ENCODE measurements at places on chromosomes 5 and 9.

DNA sequence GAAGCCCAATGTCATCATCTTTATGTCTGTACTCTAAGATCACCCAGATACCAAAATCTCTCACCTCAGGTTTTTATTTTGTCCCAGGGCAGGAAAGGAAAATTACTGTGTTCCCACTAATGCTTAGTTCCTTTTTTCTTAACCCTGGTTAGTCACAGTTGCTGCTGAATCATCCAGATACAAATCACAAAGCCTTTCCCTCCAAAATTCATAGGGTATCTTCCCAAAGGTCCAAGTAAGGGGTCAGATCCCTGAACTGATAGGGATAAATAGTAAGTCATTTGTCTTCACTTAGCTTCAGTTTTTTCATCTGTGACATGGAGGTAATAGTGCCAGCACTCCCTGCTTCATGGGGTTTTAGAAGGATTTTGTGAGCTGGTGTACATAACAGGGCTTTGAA is 2.2 kb downstream of the PLCXD3 start:
- DNase-seq, result no peak

DNA sequence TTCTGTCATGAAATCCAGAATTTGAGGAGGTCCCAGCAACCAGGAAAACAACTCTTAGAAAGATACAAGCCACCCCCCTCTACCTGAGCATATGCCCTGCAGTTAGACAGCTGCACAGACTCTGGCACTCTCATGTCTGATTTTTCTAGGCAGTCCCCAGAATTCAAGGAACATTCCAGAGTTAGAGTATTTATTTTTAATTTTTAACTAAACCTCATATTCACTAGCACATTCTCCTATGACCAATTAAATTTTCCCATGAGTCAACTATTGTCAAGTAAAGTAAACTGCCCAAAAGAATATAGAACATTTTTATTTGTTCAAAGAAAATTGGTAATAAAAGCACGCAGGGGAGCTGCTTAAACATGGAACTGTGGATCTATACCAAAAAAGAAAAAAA is 490.5 kb upstream of the SEMA6A start:
- DNase-seq, result no peak

- DNase-seq, result no peak
Observed at GRCh38 chr5:43563321-43563720, 6.4 kb upstream of the PAIP1 start.

- DNase-seq, result no peak
Observed at GRCh38 chr5:146785065-146785464, 93.5 kb downstream of the PPP2R2B start.

GRCh38 chr9:89885156-89885555 is 280.3 kb downstream of the GADD45G start:
- DNase-seq, result no peak

GRCh38 chr9:20242510-20243189 is 379.6 kb downstream of the MLLT3 start:
- DNase-seq, result peak; percentile 18

DNA sequence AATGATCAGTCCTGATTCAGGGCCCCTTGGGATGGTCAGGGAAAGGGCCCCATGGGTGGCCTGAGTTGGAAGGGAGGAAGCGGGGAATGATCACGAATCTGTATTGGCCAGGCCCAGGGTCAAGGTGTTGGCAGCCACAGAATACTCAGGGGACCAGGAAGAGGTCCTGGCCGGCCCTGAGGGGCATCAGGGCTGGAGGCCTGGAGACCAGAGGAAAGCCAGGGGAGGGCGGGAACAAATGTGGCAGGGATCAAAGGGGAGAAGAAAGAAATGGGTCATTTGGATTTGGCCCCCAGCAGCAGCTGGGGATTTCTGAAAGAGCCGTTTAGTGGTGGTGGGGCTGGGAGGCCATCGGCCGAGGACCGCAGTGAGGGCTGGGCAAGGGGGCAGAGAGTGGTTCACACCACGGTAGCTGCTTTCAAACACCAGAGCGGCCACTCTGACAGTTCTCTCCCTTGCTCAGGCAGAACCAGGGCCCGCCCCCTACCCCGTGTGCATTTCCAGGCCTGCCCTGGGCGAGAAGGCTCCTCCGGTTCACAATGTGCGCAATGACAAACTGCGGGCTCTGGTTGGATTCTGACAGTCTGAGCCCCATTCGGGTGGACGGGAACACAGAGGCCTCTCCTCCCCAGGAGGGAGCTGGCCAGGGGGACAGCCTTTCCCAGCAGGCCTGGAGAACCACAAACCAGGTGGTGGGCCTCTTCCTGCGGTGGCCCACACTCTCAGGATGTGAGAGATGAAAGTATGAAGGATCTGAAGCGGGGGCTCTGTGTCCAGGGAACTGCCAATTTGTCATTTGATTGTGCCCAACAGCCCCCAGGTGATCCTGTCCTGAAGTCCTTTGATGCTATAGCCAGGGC is 220.3 kb upstream of the IER5L start:
- DNase-seq, result no peak

DNA sequence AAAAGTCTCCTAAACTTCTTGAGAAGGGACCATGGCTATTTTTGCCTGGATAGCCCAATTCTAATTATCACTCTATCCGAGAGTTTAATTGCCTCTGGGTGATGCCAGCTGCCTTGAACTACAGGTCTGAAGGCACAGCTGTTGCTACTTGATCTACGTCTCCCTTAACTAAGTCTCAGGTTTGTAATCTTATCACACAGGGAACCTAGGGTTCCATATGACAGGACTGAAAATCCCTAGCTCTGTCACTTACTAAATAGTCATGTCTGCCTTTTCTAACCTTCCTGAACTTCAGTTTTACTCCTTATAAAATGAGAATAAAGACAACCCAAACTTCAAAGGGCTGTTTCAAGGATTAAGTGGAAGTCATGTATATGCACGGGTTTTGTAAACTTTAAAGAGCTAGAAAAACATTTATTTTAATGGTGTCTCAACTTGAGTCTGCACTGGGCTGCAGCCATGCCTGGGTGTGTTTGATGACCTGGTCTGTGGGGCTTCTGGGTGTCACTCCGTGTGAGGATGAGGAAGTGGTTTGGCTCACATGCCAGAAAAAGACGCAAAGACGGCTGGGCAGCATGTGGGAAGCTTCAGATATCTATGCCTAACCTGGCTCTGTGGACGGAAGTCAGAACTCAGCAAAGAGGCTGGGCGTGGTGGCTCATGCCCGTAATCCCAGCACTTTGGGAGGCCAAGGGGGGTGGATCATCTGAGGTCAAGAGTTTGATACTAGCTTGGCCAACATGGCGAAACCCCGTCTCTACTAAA is 129.3 kb upstream of the SLC44A1 start:
- peak; percentile 13 for DNase-seq

- DNase-seq, result no peak
Observed at GRCh38 chr9:107794259-107794658, 304.7 kb upstream of the KLF4 start.

GRCh38 chr5:150320044-150320613 is 17.4 kb upstream of the ARSI start:
- DNase-seq, result no peak

GRCh38 chr5:61435368-61435767 is 103.3 kb downstream of the ZSWIM6 start:
- no peak for DNase-seq

DNA sequence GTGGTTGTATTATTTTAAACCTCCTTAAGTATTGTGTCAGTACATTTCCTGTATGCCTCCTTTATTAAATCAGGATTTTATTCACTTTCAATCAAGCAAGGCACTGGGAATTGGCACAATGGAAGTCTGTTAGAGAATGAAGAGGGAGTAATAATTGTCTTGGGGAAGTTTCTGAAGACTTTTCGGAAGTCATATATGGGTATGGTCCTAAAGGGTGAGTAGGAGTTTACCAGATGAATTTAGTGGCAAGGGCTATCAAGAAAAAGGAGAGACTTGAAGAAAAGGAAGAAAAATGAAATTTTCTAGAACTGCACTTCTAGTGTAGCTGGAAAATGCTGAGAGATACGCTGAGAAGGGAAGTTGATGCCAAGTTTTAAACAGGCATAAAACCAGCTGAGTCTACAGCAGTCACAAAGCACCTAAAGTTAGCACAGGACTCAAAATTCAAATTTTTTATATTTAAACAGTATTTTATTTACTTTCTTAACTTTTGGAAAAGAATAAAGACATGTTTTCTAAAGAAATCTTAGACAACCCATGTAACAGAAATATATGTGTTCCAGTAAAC is 184.9 kb downstream of the SMC2 start:
- DNase-seq, result no peak

- peak; percentile 21 for DNase-seq
Observed at GRCh38 chr5:16617274-16617968, 624 bp upstream of the RETREG1 start.

- no peak for DNase-seq
Observed at GRCh38 chr9:96071076-96071814, 195.8 kb downstream of the ERCC6L2 start.

- DNase-seq, result no peak
Observed at GRCh38 chr5:29379619-29380018, 1813.9 kb upstream of the CDH6 start.

DNA sequence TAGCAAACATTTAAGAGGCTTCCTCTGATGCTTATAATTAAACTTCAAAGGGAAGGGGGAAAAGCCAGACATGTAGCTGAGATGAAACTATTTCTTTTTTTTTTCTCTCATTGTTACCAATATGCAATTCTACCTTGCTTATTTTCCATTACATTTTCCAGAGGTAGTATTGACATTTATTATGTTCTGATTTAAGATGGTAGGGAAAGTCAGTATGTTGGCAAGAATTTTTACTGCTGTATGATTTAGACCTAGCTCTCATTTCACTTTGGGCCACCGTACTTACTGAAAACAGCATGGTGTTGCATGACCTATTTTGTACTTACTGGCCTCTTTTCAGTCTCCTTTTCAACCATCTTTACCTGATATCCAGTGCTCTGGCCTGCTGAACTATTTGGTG is 9.6 kb upstream of the SPINK6 start:
- no peak for DNase-seq

DNA sequence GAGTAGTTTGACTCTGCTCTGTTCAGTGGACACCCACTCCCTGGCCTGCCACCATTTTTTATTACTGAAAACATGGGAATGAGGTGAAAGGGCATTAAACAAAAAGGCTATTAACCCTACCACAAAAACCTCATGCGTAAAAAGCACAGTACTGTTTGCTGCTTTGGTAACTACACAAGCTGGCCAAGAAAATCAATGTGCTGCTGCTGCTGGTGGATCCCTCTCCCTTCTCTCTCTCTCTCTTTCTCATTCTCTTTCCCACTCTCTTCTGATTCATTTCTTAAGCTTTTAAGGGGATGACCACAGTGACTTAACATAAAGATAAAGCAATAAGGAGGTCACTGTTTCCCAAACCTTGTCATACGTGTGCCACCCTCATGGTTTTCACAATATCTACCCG is 183.2 kb upstream of the TBC1D2 start:
- no peak for DNase-seq

DNA sequence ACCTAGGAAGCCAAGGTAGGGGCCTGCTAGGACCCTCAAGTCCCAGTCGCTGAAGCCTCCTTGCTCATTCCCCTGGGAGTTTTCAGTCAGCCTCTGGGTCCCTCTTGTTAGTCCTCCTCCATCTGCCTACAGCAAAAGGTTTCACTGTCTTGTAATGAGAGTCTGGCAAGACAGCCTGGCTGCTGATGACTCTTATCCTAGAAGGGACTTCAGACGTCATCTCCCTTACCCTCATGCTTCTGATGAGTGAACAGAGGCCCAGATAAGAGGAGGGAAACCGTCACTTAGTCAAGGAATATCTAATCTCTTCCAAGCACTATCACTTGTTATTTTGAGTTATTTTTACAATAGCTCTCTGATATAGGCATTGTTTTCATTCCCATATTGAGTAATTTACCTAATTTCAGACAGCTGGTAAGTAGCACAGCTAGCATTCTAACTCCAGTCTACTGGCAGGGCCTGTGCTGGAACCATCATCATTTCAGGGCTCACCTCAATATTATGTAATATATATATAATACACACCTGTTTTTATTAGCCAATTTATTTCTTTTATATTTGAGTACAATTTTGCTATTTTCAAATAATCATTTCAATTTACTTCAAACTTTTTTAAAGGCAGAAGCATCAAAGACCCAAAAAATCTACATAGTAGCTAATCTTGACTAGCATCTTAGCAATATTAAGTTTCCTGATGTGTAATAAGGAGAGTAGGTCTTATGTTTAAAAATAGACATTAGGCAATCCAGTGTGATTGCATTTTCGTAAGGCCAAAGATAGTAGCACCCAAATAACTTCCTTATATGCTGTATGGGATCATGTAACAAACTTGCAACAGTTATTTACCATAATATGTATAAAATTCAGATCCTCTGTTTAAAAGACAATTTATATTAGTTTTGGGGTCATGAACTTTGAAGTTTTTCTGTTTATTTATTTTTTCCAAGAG is 7.9 kb downstream of the CMYA5 start:
- DNase-seq, result no peak

- DNase-seq, result no peak
Observed at GRCh38 chr9:118967901-118968300, 401.3 kb downstream of the BRINP1 start.

DNA sequence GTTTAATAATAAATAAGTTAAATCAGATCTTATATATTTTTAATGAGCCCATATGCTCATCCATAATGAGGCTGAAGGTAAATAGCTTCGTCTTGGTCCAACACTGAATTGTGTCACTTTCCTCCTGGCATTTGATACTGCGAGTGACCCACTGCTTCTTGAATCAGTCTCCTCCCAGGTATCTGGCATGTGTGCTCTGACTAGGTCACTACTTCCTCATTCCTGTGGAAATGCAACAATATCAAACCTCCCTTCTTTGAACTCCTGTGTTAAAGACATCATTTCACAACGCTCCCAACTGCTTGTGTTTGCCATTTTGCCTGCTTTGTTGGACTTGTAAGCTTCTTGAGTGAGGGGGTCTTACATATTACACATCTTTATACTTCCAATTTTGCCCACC is 157.7 kb downstream of the SLC24A2 start:
- no peak for DNase-seq

GRCh38 chr9:5787759-5788302 is 45.1 kb downstream of the ERMP1 start:
- DNase-seq, result no peak

DNA sequence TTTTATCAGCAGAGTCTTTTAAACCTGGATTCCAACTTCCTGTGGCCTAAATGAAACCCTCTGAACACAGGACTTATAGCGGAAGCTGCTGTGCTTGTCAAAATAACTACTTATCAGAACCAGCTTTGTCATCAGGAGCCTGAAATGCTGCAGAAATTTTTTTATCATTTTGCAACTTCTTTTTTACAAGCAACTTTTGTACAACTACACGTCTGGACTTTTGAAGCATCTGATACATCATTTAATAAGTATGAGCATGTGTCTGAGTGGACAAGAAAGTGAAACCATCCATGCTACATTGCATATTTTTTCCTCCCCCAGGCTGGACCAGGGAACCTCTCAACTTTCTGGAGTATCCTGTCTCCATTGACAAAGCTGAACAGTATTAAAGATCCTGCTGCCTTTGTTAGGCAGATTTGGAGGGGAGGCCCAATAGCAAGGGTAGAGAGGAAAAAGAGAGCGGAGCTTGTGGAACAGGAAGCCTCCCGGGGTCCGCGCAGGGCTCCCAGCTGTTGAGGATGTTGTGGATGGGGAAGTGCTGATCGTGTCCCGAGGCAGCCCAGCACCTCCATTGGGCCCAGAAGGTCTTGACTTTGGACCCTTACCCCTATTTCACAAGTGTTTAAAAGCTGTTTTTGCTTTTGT is 196.6 kb downstream of the MSX2 start:
- DNase-seq, result no peak

GRCh38 chr5:128626536-128627090 is 88.6 kb upstream of the FBN2 start:
- no peak for DNase-seq

- no peak for DNase-seq
Observed at GRCh38 chr9:116152390-116152789, 1.2 kb upstream of the PAPPA start.
